AG08395 (cell line): ENCODE measurements at places on chromosomes 4 and X.

- DNase-seq: no peak
Measured at GRCh38 chrX:129654652-129655546, at the start of gene APLN. Gene APLN (minus strand): TSS chrX:129654956. CDS start chrX:129654630, 326 bp downstream.

DNA sequence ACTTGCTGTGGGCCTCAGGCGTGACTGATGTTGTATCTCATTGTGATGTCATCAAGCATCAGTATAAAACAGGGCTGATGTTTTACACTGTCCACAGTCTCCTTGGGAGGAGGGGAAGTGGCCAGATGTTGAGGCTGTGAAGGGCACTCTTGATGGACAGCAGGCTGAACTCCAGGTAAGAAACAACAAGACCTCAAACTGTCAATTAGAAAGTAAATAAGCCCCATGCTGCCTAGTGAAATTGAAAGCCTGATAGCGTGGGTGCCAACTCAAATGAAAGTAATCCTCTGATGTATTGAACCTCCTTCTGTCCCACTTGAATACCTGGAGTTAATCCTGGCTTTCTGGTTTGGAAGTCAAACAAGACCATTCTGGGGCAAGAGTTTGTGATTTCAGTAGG lies 19.7 kb downstream of the VSIG1 start:
- DNase-seq: no peak

DNA sequence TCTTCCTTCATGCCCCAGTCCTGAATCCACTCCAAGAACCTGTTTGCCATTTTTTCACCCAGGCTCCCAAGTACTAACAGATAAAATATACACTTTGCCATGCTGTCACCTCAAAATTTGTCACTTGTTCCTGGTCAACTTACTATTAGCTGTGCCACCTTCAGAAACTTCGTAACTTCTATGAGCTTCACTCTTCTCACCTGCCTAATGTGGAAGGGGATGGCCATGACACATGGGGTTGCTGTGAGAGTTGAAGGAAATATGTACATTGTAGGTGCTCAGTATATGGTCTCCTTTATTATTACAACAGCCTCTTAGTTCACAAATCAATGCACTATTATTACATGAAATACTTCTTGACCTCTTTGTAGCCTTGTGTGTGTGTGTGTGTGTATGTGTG lies 10.4 kb downstream of the TMSB4X start:
- no peak for DNase-seq

GRCh38 chrX:119072744-119073143 lies at the start of gene CT47C1:
Gene CT47C1 (plus strand): TSS chrX:119072993. CDS start chrX:119073226, 233 bp downstream.
- DNase-seq: no peak

DNA sequence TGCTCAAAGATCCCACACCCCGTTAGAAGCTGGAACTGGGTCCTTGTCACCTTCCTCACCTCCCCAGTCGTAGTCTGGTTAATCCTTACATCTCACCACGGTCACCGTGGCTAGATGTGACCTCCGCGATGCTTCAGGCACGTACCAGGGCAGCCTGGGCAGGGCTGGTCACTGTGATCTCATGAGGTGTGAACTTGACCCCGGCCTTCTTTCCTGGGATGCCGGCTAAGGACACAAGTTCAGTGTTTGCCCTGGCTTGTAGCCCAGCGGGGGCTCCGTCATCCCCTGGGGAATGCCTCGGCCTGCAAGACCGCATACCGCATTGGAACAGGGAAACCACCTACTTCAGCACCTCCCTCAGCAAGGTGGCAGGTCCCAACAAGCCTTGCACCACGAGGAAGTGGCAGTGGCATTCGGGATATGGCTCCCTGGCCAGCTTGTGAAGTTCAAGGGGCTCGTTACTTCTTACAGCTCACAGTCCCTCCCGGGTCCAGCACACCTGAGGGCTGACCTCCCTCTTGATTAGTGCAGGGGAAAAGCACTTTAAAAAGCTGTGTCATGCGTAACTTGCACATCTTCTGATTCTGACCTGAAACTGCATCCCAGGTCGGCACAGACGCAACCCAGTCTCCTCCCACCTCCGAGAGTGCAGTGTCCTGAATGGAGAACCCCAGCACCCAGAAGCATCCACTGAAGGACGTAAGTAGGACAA lies 25.9 kb downstream of the NOP14 start:
- no peak for DNase-seq

DNA sequence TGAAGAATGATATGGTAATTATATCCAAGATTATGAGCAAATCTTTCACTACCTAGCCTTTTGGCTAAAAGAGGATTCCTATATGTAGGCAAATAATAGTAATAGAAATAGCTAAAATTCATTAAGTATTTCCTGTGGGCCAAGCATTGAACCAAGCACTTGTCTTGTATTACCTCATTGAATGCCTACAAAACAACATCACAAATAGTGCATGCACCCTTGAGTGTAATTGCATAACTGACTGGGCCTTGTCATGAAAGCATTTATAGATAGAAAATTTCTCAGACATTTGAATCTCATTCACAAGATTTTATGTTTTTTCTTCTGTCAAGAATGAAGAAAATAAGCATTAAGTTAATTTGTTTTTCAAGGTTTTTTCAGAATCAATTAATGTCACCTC lies 3.9 kb upstream of the HPGDS start:
- no peak for DNase-seq

DNA sequence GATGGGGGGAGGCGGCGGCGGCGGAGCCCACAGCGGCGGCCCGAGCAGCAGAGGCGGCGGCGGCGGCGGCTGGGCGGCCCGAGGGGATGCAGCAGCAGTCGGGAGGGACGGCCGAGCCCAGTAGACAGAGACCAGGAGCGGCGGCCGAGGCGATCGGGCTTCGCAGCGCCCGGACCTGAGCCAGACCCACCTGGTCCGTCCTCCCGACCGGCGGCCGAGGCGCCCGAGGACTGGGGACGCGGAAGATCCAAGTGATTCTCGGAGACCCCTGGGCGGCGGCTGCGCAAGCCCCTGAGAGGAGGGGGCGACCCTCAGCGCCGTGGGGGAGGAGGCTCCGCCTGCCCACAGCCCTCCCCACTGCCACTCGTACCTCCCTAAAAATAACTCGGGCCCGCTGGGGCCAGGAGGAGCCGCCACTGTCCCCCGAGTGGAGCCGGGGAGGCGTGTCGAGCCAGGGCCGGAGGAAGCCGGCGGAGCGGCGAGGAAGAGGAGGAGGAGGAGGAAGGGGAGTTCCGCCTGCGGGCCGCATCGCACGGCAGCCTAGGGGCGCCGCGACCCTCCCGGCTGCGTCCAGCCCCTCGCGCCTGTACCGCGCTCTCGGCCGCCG lies 608 bp downstream of the RAPGEF2 start:
- DNase-seq: peak; percentile 23

DNA sequence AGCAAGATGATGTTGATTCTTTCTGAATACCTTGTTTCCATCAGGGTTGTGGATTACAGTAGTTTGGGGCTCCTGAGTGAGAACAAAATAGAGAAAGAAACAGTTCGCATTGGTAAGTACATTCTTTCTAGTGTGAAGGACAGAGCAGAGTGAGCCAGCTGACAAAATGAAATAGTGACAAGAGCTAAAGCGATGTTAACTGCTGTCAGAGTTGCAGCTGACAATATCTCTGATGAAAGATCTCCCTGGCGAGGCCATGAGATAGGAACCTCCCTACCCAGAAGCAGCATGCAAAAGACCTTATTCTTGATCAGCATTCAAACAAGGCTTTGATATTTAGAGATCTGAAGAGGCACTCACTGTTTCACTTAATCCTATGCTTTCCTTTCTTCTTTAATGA lies 258.6 kb downstream of the CAMK2D start:
- DNase-seq: no peak

DNA sequence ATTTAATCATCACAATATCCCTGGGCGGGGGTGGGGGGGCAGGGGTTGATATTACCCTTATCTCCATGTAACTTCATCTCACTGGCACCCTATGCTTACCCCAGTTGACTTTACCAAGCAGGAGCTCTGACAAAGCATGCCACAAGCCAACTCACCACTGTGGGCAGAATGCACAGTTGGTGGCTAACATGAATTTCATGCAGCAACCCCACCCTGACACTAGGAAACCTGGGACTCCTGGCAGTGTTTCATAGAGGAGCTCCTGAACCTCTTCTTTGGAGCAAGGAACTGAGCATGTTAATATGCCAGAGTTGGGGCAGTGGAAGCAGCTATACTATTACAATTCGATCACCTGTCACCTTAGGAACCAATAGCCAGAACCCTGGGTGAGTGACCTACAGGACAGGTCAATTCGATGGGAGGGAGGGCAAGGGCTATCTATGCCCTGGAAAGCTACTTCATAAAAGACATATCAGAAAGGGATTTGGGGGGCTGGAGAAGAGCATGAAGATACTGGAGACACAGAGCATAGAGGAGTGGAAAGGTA lies 97.2 kb upstream of the ACSL4 start:
- DNase-seq: no peak

DNA sequence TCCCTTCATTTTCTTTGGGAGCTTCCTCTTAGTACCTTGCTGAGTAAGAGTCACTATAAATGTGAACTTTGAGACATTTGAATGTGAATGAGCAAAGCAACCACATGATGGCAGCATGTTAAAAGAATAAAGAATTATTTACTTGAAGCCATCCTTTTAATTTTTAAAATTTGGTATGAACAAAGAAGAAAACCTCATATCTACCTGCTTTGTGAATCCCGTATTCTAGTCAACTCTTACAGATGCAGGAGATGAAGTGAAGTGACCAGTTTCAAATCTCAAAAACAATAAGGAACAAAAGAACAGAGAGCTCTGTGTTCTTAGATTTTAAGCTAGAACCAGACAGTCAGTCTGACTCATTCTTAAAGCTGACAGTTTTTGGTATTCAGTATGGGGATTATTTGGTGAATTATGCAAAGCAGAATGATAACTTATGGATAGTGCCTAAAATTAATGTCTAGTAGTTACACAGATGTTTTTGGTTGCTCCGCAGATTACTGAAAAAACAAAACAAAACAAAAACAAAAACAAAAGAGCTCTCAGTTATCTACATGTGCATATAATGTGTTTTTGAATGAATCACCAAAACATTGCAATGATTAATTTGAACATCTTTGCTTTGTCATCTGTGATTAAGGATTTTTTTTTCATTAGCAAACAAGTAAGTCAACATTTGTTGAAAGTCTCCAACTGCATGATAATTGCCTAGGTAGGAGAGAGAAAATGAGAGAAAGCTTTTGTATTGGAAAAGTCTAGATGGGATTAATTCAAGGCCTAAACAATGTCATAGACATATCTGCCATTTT lies 48.2 kb upstream of the H2AZ1 start:
- peak; percentile 45 for DNase-seq

- peak; percentile 5 for DNase-seq
Measured at GRCh38 chr4:87975466-87975865, at the start of gene SPP1. Gene SPP1 (plus strand): TSS chr4:87975714. CDS start chr4:87976896, 1,182 bp downstream.

DNA sequence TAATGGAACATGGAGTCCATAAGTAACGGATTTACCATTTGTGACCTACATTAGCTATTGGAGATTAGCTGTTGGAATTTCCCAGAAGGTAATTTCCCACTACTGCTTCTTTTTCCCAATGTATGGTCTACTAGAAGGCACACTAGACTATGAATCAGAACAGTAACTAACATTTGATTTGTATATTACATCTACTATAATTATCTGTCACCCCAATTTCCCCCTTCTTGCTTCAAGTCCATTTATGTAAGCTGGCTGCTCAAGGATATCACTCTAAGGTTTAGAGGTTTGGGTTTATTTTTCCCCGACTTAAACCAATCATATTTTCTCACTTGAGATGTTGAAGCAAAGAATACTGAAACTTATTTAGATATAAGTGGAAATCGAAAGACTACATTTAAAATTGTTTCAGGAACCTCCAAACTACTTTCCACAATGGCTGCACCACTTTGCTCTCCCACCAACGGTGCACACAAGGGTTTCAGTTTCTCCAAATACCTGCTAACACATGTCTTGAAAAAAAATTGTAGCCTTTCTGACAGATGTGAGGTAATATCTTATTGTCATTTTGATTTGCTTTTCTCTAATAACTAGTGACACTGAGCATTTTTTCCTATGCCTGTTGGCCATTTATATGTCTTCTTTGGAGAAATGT lies 33.3 kb upstream of the H2AZ1 start:
- DNase-seq: no peak

DNA sequence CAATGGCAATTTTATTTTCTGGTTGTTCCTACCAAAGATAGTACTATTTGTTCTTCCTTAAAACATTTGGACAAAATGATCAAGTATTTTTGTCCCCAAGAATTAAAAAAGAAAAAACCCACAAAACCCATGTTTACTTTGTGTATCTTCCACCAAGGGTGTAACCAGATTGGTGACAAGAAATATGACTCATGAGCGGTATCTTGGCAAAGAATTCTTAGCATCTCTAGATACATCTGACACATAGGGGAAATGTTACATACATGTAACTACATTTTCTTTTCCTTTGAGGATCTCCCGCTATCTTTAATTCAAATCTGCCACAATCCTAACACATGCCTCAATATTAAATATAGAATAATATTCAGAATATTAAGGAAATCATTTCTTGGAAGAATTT lies 78.7 kb downstream of the WDFY3 start:
- DNase-seq: peak; percentile 9

DNA sequence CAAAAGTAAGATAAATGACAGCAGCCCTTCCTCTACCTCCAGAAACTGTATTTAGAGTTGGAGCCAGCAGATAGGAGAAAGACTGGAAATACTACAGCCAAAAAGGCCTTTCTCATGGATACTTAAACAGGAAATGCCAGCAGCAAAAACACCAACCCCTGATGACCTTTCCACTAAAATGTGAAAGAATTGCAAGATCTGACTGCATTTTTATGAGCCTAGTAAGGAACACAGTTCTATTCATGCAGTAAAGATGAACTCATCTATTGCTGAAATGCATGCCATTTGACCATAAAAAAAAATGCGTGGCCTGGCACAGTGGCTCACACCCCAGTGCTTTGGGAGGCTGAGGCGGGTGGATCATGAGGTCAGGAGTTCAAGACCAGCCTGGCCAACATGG lies 19.9 kb downstream of the ABCG2 start:
- DNase-seq: peak; percentile 85

DNA sequence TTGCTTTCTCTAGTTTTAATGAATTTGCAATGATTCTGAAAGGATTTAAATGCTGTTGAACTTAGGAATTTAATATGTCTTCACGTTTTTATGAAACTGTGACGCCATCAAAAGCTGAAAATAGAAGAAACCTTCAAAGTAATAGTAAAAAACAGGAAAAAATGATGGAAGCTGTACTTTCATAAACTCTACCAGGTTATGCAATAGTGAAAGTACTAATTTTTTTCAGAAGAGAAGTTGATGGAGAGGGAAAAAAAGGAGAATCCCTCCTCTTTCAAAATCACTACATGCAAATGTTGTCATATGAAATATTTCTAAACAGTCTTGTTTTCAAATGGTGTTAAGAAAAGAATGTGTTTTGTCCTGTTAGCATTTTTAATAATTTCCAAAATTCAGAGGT lies 73.6 kb downstream of the ZNF330 start:
- no peak for DNase-seq

GRCh38 chr4:34412233-34412632 lies 1832.1 kb downstream of the ARAP2 start:
- DNase-seq: no peak

- no peak for DNase-seq
Measured at GRCh38 chr4:154478547-154478946, 13.1 kb downstream of the DCHS2 start.

DNA sequence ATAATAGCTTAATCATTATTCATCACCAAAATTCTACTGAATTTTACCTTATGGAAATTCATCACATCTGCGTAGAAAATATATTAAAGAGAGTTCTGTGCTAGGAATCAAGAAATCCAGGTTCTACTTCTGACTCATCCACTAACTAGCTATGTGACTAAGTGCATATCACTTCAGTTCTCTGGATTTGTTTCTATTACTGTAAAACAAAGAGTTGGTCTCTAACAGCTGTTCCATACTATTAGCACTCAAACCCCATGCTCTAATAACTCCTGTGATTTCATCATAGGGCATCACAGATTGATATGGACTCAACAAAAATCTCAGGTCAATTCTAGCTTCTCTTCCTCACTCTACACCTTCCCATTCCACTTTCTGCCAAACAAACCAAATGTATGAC lies 572.0 kb downstream of the INPP4B start:
- no peak for DNase-seq
